ENCODE measurements at places on chromosomes 7 and 10.

- DNase-seq, result no peak
These were observed 128.8 kb downstream of the NEURL1 start for GRCh38 chr10:103622286-103622685.

DNA sequence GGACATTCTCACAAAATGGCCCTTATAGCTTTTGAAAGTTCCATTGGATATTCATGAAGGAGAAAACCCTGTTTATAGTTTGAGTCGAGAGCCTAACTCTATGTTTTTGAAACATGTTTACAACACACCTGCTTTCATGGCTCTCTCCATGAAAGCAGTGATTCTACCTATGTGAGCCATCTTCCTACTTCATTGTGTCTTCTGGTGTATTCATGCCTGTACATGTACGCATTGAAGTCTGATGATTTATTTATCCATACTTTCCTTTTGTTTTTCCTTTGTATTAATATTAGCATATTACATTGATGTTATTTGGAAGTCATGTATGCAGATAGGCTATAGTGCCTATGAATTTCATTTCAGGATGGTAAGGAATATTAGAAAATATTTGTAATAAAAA is 58.0 kb downstream of the LAMB4 start:
- DNase-seq, result no peak

DNA sequence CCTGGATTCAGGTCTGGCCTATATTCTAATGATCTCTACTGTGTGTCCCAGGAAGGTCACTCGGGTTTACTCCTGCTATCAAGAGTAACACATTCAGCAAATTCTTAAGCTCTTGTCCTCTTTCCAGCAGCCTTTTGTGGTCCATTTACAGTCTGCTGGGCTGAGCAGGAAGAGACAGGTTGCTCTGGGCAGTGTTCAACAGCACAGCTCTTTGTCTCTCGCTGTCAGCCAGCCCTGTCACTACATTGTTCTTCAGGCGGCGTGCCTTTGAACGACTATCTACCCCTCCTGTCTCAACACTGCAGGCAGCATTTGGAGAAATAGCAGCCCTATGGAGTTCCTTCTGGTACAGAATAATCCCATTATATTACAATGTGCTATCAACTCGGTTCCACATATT is 192.2 kb upstream of the TBX20 start:
- no peak for DNase-seq

DNA sequence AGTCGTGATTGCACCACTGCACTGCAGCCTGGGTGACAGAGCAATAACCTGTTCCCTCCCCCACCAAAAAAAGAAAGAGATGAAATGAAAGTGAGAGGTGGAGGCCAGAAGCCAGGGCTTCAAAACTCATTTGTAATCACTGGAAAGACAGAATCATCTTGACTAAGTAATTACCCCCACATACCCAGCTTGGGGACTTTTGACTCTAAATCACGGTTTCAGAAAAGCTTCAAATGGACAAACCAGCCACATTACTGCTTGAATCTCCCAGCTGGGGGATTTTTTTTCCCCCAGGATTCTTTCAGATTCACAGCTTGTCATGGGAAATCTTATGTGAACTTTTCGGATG is 361.0 kb downstream of the FRMD4A start:
- DNase-seq, result no peak

GRCh38 chr10:49539320-49539885 is 482 bp upstream of the ERCC6 start:
- DNase-seq, result no peak

GRCh38 chr10:99740933-99741559 is 9.0 kb downstream of the CUTC start:
- no peak for DNase-seq

DNA sequence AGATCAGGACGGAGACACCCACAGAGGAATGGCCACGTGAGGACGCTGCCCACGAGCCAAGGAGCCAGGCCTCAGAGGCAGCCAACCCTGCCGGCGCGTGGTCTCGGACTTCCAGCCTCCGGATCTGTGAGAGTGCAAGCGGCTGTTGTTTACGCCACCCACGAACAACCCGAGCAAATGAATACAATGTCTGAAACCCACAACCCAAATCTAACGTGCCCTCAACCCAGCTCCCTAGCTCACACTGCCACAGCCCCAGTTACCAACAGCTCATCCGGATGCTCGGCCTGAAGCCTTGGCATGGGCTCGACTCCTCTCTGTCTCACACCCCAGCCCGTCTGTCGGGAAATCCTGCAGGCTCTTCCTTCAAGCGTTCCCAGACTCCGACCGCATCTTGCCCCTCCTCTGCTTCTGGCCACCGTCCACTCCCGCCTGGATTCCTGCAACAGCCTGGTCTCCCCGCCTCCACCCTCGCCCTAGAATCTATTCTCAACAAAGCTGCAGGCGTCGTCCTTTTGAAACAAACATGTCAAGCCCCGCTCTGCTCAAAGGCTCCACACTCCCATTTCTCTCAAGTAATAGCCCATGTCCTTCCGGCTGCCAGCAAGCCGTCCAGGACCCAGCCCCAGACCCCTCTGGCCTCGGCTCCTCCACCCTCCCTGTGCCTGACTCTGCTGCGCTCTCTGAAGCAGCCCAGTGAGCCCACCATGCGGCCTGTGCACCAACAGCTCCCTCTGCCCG is 35.3 kb downstream of the STK32C start:
- DNase-seq, result no peak

DNA sequence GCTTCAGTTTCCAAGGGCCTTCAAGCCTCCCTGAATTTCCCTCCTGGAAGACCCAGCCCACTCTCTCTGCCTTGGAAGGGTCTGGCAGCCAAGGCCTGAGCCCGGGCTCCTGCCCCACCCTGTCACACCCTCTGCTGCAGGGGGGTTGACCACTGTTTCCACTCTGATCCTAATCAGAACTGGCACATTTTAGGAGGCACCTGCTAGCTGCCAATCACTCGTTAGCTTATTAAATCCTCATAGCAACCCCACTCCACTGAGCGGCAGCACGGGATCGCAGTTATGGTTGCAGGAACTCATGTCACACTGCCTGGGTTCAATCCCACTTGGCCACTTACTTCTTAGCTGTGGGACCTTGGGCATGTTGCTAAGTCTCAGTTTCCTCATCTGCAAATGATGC is 12.9 kb downstream of the HSPB1 start:
- no peak for DNase-seq
